ENCODE measurements at places on chromosomes 7 and 10.
A peak's percentile ranks its signal among the peaks of the same experiment; 100 is the strongest.

DNA sequence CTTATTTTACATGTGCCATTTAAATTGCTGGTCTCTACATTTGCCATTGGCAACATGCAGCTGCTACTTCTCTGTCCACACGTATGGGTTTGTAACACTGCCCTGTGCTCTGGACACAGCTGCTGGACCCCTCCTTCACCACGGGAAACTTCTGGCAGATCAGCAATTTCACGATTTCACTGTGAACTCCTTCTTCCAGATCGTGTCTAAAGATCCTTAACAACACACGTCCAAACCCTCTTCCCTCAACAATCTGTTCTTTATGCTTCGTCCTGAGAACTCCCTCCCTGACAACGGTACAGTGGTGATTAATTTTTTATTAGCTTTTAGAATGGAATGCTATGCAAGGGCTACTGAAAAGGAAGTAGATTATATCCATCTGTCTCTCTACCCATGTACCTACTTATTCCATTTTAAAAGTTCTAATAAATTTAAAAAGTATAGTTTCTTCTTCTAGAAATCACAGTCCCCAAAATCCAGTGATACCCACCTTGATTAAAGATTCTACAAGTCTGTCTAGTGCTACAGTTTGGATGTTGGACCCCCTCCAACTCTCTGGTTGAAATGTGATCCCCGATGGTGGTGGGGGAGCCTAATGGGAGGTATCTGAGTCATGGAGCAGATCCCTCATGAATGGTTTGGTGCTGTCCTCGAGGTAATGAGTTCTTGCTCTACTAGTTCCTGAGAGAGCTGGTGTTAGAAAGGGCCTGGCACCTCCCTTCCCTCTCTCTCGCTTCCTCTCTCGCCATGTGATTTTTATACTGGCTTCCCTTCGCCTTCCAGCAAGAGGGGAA is 81.0 kb downstream of the KIAA1549 start:
- no peak for DNase-seq

GRCh38 chr7:16905300-16906044 is 23.7 kb upstream of the AGR3 start:
- no peak for DNase-seq

GRCh38 chr7:121608785-121609184 is 212.7 kb upstream of the FAM3C start:
- DNase-seq = no peak

DNA sequence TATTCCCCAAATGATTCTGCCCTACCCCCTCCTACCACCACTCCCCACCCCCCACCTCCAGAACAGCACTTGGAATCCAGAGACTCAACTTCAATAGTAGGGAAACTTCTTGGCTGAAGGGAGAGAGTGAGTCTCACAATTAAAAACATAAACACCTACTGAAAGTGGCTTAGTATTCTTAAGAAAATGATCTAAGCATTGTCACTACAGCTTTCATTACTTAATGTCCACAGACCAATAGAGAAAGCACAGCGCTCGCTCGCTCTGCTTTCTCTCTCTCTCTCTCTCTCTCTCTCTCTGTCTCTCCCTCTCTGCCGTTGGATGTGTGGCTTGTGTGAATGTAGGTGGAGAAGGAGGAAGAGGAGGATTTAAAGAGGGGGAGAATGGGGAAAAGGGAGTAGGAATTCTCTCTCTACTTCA is 1.5 kb upstream of the SEMA3A start:
- no peak for DNase-seq

GRCh38 chr10:79186486-79187120 is 117.8 kb downstream of the ZMIZ1 start:
- no peak for DNase-seq

DNA sequence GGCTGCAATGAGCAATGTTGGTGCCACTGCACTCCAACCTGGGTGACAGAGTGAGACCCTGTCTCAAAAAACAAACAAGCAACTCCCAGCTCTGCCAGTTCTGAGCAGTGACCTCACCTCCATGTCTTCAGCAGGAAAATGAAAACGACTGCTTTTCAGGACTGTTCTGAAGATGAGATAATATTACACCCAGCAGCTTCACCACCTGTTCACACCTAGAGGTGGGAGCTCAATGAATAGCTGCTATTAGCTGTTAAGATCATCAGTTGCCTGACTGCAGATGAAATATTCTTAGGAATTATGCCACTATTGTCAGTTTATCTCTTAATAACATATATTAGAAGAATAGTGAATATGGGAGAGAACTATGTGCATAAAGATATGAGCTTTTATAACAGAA is 48.4 kb upstream of the CYTH3 start:
- DNase-seq = no peak

- no peak for DNase-seq
Observed at GRCh38 chr10:72417971-72418370, 63.3 kb upstream of the DNAJB12 start.

- no peak for DNase-seq
Observed at GRCh38 chr7:148419856-148420832, 170.4 kb upstream of the C7orf33 start.

- DNase-seq = no peak
Observed at GRCh38 chr7:77655836-77656455, 40.3 kb upstream of the RSBN1L start.

DNA sequence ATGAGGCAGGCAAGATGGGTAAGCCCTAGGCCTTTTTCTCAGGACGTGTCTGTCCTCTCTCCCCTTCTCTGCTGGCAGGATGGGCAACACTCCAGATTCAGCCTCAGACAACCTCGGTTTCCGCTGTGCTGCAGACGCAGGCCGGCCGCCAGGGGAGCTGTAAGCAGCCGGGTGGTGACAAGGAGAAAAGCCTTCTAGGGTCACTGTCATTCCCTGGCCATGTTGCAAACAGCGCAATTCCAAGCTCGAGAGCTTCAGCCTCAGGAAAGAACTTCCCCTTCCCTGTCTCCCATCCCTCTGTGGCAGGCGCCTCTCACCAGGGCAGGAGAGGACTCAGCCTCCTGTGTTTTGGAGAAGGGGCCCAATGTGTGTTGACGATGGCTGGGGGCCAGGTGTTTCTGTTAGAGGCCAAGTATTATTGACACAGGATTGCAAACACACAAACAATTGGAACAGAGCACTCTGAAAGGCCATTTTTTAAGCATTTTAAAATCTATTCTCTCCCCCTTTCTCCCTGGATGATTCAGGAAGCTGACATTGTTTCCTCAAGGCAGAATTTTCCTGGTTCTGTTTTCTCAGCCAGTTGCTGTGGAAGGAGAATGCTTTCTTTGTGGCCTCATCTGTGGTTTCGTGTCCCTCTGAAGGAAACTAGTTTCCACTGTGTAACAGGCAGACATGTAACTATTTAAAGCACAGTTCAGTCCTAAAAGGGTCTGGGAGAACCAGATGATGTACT is 13.1 kb downstream of the PHKG1 start:
- DNase-seq = no peak

DNA sequence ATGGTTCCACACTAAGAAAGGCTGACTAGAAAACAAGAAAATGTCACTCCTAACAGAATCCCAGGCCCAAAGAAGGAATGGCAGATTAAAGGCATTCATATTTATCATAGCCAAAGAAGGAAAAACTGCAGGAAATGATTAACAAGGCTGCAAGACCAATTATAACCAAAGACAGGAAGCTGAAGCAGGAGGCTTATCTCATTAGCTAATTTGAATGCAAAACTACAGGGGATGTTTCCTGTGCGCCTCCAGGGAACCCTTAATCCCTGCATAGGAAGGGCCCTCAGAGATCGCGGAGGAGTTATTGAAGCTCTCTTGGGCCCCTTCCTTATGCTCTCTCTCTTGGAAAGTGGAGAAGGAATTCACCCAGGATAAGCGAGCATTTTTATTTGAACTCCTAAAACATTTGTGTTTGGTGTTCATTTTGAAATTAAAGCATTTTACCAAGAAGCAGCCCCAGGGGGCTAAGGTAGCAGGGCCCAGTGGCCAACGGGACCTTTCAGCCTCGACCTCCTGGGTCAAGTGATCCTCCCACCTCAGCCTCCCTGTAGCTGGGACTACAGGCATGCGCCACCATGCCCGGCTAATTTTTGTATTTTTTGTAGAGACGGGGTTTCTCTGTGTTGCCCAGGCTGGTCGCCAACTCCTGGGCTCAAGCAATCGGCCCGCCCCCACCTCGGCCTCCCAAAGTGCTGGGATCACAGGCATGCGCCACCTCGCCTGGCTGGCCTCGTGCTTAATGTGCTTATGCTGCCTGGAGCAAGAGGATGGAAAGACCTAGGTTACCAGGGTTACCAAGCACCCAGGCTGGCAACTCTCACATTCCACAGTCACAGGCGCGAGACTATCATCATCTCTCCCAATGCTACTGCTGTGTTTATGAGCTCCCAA is 24.1 kb upstream of the PROSER2 start:
- no peak for DNase-seq

GRCh38 chr10:14562218-14563075 is 212.2 kb downstream of the FAM107B start:
- no peak for DNase-seq

GRCh38 chr10:22319980-22320558 is 830 bp upstream of the BMI1 start:
- peak; percentile 55 for DNase-seq

- peak; percentile 71 for DNase-seq
Observed at GRCh38 chr10:71597821-71598498, 121.6 kb downstream of the C10orf105 start.

GRCh38 chr10:23412223-23412622 is 26.7 kb upstream of the OTUD1 start:
- no peak for DNase-seq

DNA sequence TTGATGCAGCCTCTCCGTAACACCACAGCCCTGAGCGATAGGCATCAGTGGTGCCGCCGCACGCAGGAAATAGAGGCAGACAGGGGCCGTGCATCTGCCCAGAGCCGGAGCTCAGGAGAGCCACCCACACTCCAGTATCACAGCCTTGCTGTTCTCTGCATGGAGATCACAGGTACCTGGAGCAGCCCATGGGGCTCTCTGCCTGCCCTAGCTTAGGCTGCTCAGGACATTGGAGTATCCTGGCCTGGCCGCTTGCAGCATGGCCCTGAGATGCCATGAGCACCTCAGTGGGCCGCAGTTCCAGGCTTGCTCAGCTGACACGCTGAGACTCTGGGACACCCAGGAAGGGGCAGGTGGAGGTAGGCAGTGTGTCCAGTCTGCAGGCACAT is 47.0 kb downstream of the ELFN1 start:
- DNase-seq = no peak

- DNase-seq = no peak
Observed at GRCh38 chr7:30744075-30744417, 7.9 kb upstream of the INMT start.

GRCh38 chr10:15241306-15241705 is 72.8 kb upstream of the NMT2 start:
- DNase-seq = no peak

GRCh38 chr10:33052263-33052875 is 94.3 kb upstream of the ITGB1 start:
- no peak for DNase-seq

- no peak for DNase-seq
Observed at GRCh38 chr7:52525772-52526341, 509.6 kb upstream of the POM121L12 start.

Measured in B cell (primary cell).